ENCODE measurements at places on chromosomes 11 and 22. TPM values are rescaled to one million over a fixed set of nuclear protein-coding genes. Genes with fewer than 3 reads are reported as not detected.

DNA sequence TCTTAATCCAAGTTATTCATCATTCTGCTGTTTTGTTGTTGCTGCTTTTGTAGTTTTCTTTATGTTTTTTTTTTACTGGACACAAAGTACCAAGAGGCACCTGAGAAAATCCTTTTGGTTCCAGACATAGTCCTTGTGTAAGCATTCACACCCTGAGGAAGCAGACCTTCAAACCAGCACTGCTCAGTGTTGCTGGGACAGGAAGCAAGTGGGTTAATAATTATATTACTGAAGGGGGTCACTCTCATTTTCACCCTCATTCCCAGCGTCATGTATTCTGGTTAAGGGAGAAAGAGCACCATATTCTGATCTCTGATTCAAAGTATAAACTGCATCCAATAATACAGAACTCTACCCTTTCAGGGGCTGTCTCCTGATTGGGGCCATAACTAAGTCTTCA lies 5.9 kb upstream of the ALKBH3 start:
- H3K4me3 ChIP-seq, result no peak overlapping the region
- no peak overlapping the region for H3K27ac ChIP-seq
- no peak for DNase-seq

GRCh38 chr11:60315871-60316270 lies 11.2 kb upstream of the MS4A6E start:
- H3K27me3 ChIP-seq, result no peaks in the 10 kb centered on the region
- peaks cover 5% of the 10 kb centered on the region for H3K4me1 ChIP-seq
- no peak overlapping the region for H3K4me3 ChIP-seq
- H3K27ac ChIP-seq, result no peak overlapping the region
- no peak for DNase-seq
- H3K36me3 ChIP-seq, result no peaks in the 10 kb centered on the region

DNA sequence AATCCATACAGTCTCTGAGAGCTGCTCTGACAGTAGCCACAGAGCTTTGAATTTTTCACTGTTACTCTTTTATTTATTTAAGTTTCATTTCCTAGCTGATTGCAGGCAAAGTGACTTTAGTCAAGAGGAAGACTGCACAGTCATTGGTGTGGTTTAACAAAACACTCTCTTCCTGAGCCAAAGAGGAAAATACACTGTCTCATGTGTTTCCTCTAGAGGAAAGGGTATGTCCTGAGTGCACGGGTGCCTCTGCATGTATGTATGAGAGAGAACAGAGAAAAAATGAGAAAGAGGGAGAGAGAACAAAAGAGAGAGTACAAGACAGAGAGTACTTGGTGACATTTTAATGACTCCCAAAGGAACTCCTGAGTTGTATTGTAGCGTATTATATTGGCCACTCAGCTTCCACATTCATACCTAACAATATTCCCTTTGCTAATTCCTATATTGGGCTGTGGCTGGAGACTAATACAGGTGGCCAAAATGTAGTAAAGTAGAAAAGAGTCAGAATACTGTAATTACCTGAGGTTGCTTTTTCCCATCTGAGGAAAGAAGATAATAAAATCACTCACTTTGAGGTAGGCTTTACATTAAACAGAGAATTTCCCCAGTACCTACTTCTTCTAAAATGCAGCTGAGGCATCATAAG lies at the start of gene OR4D9:
Gene OR4D9 (plus strand): TSS at position 599 of the 649 bp plus-strand sequence. CDS start 3,374 bp downstream, outside the sequence.
- peaks cover 4% of the 10 kb centered on the region for H3K27me3 ChIP-seq
- H3K4me1 ChIP-seq, result no peaks in the 10 kb centered on the region
- H3K4me3 ChIP-seq, result no peak within 1 kb of the TSS
- no peak within 1 kb of the TSS for H3K27ac ChIP-seq

- DNase-seq, result no peak
- peaks cover 34% of the 10 kb centered on the region for H3K27me3 ChIP-seq
- no peaks in the 10 kb centered on the region for H3K36me3 ChIP-seq
Measured at GRCh38 chr22:37160027-37160426, 10.3 kb upstream of the IL2RB start.

DNA sequence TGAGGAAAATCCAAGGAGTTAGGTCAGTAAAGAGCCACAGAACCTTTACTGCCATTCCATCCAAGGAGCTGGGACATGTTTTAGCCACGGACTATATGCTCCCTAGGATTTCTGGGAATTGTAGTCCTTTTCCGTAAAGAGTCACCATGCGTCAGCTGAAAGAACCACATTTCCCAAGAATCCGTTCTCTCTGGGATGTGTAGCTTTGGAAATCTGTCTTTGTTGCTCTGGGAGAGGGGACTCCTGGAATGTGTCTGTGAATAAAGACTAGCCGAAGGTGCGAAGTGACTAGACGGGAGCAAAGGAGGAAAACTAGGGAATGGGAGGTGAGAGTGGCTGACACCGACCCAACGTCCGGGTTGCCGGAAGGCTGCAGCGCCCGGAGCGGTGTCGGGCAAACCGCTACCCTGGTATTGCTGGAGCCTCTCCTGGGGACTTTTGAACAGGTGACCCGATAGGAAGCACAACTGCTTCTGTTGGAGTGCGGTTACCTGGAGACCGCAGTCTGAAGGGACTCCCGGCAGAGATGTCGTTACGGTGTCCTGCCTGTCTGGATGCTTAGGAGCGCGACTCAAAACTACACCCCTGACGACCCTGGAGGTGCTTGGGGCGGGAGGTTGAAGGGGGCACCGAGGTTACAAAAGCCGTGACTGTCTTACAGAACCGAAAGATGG lies at the start of gene IFTAP:
Gene IFTAP (plus strand): TSS at position 187 of the 674 bp plus-strand sequence. CDS start 15,602 bp downstream, outside the sequence.
- peak within 1 kb of the TSS; percentile 99 for H3K27ac ChIP-seq
- peak; percentile 36 for DNase-seq
- H3K4me1 ChIP-seq, result peaks cover 5% of the 10 kb centered on the region
- peak within 1 kb of the TSS; percentile 100 for H3K4me3 ChIP-seq
- no peaks in the 10 kb centered on the region for H3K36me3 ChIP-seq
- peaks cover 31% of the 10 kb centered on the region for H3K27me3 ChIP-seq

DNA sequence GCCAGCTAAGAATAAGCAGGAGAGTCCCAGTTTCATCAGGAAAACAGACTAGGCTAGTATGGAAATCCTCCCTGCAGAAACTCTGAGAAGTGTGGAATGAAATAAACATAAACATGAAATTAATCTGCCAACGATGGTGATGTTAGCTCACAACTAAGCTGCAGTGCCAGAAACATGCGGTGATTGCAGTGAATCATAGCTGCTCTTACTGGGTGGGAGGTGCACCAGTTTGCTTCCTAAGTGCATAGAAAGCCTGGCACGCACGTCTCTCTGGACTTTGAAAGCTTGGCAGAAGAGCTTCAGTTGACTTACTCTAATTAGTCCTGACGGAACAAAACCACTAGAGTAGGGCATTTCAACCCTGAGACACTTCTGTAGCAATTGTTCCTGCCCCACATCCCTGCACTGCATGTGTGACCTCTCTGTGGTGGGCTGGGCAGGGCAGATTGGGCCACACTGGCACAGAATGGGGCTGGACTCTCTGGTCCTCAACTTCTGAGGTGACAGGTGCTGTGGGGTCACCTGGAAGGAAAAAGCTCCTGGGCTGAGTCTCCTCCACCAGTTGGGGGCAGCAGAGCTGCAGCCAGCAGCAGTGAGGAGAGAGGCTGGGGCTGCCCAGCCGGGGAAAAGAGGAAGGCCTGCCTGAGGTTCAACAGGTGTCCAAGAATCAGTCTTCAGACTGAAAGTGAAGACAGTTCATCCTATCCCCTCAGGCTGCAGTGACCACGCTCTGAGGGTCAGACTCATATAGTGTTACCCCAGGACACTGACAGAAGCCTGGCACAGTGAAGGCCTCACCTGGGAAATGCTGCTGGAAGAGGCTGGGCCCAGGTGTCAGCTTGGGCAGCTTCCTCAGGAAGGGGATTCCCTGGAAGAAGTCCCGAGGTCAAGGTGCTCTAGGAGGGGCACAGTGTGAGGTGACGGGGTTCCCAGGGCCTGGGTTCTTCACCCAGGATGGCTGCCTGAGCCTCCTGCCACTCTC lies 40.5 kb downstream of the GGTLC2 start:
- no peak overlapping the region for H3K4me3 ChIP-seq
- DNase-seq, result peak; percentile 37
- peaks cover 43% of the 10 kb centered on the region for H3K27me3 ChIP-seq
- H3K36me3 ChIP-seq, result no peaks in the 10 kb centered on the region
- H3K4me1 ChIP-seq, result no peaks in the 10 kb centered on the region
- H3K27ac ChIP-seq, result no peak overlapping the region

DNA sequence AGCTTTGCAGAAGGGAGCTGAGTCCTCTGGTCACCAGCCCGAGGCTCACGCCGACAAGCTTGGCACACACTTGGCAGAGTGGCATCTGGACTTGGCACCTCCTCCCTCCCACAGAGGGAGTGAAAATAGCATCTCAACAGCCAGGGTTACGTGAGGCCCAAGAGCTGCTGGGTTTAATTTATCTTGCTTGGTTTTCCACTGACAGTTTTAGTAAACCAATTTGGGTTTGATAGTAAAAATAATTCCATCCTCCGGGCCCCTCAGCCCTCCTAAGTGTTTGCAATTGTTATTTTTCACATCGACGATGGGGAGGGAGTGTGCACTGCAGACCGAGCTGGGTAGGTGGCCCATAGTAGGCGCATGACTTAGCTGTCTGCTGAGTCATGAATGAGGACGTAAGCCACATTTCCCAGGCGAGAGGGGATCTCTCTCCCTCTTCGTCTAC lies 107.6 kb upstream of the ASPHD2 start:
- peaks cover 7% of the 10 kb centered on the region for H3K27me3 ChIP-seq
- H3K4me3 ChIP-seq, result no peak overlapping the region
- H3K4me1 ChIP-seq, result no peaks in the 10 kb centered on the region
- H3K36me3 ChIP-seq, result no peaks in the 10 kb centered on the region

DNA sequence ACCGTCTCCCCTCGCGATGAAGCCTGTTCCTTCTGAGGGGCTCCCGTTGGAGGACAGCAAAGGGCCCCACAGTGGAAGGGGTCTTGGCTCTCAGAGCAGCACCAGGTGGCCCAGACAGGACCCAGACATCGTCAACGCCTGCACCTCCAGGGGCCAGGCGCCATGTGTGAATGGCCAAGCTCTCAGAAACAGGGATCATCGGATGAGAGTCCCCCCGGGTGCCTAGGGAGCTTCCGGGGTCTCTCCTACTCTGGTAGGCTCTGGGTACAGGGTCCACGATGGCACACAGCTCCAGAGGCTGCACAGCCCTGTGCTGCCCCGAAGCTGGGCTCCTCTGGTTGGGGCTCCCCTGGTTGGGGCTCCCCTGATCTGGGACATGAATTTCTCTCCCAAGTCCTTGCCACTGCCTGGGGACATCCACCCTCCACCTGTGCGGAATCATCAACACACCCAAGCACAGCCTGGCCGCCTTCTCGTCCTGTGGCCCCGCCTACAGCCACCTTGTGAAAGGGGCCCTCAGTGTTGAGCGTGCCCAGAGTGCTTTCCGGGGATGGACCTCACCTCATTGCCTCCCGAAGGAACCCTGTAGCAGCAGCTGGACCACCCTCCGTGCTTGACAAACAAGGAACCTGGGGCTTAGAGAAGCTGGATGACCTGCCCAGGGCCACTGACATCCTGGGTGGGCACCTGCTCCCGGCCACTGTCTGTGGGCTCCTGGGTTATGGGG lies 929.0 kb downstream of the BRD1 start:
- DNase-seq, result no peak
- no peaks in the 10 kb centered on the region for H3K4me1 ChIP-seq
- H3K27me3 ChIP-seq, result peaks cover 26% of the 10 kb centered on the region
- H3K27ac ChIP-seq, result no peak overlapping the region

DNA sequence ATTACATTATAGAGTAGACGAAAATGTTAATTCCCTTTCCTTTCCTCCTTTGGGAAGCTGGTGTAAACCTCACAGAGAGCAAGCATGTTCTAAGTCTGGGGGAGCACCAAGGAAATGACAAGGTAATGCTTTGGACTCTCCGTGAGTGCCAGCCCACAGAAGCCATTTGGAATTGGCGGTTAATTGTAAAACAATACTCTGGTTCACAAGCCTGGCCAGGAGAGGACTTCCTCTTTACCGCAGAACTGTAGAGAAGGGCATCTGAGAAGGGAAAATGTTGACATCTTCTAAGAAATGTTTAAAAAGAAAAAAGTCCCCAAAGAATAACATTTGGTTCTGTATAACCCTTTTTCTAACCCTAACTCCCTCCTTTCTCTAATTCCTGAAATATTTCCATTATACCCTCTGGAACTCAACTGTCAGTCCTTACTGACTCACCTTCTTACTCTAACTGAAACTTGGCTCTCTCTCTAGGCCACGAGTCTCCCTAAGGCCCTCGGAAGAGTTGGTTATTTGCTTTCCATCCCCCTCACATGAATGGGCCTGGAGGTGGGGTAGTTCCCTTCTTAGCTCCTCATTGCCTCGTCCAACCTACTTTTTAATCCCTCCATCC lies 379.8 kb downstream of the SOX6 start:
- H3K27me3 ChIP-seq, result no peaks in the 10 kb centered on the region
- no peak overlapping the region for H3K4me3 ChIP-seq
- H3K27ac ChIP-seq, result no peak overlapping the region
- no peak for DNase-seq

DNA sequence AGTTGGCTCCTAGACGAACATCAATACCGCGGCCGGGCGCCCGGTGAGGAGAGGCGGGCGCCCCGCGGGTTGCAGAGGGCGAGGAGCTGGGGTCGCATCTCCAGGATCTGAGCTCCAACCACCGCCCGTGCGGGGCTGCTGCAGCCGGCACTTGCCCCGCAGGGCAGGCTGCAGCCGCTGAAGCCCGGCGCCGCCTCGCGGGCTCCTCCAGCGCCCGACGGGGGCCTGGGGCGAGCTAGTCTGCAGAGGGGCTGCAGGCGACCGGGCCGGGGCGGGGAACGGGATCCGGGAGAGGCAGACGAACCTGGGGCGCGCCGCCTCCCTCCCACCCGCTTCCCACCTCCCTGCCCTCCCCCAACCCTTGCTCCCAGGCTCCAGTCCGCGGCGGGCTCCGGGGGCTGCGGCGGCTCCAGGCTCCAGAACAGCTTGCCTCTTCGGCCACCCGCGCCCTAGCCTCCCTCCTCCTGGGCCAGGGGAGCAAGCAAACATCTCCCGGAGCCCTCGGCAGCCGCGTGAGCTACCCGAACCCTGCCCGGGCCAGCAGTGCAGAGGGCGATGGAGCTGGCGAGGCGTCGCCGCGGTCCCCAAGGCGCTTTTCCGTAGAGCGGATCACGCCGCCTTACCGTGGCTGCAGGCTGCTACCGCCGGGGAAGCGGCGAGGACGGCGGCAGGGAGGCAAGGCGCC lies 802 bp downstream of the TENM4 start:
- H3K27ac ChIP-seq, result peak overlapping the region; percentile 96
- H3K36me3 ChIP-seq, result no peaks in the 10 kb centered on the region
- peak; percentile 45 for DNase-seq
- H3K4me3 ChIP-seq, result peak overlapping the region; percentile 90
- peaks cover 35% of the 10 kb centered on the region for H3K4me1 ChIP-seq

Gene C1QTNF4
- total RNA-seq, result 4.0 TPM

Gene ANKK1
- 0.41 TPM for total RNA-seq

Gene SSRP1
- 126 TPM for total RNA-seq

Gene ANGPTL5
- total RNA-seq, result not detected

Gene TEX12
- not detected for total RNA-seq

Gene TNNT3
- 0.38 TPM for total RNA-seq

Gene TPBGL
- total RNA-seq, result not detected

Data from progenitor cell of endocrine pancreas (in vitro differentiated cells).